ENCODE measurements at places on chromosomes 6 and 20.

- DNase-seq: no peak
Measured at GRCh38 chr20:36130390-36130789, 24.1 kb upstream of the EPB41L1 start.

GRCh38 chr6:29200767-29201662 is 30.3 kb downstream of the OR2J2 start:
- DNase-seq: no peak

- no peak for DNase-seq
Measured at GRCh38 chr20:8492173-8492572, 360.1 kb downstream of the PLCB1 start.

DNA sequence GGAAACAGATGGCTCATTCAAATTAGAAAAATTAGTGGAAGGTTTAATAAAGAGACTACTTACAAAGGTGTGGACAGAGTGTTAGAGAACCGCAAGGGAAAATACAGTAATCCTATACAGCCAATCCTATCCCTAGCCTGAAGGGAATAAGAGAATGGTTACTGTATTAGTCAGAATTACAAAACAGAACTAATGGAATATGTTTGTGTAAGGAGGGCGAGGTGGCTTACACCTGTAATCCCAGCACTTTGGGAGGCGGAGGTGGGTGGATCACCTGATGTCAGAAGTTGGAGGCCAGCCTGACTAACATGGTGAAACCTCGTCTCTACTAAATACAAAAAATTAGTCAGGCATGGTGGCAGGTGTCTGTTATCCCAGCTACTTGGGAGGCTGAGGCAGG is 16.3 kb upstream of the TRPC4AP start:
- no peak for DNase-seq

DNA sequence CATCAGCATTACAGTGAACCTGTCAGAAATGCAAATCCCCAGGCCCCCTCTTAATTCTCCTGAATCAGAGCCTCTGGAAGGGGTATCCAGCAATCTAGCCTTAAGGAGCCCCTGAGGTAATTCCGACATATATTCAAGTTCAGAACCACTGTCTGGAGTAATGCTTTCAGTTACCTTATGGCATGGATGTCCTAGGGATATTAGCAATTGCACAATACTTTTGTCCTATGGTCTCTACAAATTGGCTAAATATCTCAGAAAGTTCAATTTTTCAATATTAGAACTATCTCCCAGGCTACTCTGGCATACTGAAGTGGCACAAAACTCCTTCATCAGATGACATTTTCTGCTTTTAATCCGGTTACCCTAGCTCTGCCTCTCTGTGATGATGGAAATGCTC is 6.4 kb downstream of the NSFL1C start:
- no peak for DNase-seq

DNA sequence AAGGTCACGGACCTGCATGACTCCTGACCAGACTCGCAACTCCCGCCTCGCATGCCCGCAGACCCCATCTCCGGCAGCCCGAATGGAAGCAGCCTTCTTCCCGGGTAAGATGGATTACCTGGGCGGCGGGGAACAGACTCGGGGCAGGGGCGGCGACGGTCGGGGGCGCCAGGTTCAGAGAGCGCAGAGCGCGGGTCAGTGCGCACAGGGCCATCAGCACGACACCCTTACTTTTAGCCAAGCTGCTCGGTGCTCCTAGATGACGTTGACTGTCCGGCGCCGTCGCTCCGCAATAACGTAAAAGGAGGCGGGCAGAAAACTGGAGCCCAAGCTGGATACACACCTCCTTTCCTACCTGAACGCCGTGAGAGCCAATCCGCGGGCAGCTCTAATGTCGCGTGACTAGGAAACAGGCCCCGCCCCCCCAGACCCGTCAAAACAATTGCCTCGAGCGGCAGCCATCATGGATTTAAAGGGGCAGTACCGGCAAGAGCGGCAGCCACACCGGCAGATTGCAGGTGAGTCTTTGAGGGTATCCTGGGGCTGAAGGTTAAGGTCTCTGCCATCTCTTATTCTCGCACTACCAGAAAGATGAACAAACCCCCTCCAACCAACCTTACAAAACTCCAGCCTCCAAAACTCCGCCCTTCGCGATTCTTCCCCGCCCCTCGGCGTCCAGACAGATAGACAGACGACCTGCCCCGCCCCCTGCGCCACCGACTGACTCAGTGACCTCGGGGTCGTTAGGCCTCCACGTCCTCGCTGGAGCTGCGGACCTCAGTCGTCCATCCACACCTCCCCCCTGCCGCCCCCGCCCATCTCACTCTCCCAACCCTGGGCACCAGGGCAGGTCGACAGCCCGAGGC is at the start of the genes KLC4 and MRPL2:
KLC4 (plus strand) TSS at position 464 of the 866 bp plus-strand sequence. CDS start 1,705 bp downstream, outside the sequence.
MRPL2 (minus strand) TSS at position 267 of the 866 bp plus-strand sequence; CDS start at position 214, 53 bp downstream.
- DNase-seq: peak; percentile 100

DNA sequence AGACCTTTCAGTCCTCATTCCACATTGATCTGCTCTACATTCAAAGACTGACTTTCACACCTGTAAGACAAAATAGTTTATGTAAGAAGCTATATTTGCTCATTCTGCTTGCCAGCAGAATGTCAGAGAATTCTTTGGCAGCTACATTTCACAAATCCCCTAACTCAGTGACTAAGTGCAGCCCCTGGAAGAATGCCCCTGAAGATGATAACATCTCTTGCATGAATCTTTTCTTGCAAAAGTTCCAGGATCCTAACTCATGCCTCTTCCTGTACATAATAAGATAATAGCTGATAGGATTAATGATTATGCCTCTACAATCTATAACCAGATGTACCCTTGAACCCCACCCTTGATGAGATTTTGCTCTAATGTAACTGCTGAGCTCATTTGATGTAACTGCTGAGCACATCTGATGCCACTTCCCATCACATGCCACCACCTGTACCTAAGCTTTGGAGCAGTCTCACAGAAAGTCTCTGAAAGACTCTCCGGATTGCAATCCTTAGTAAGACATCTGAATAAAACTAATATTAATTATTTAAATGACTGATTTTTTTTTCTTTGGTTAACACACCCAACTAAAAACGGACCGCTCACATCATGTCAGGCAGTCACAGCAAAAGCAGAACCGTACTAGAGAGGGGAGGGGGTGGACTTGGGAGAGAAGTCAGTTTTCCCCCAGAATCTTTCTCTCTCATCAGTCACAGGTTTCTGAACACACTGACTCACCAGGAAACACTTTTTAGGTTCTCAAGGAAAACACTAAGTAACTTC is 684 bp upstream of the DNAH8 start:
- peak; percentile 34 for DNase-seq

DNA sequence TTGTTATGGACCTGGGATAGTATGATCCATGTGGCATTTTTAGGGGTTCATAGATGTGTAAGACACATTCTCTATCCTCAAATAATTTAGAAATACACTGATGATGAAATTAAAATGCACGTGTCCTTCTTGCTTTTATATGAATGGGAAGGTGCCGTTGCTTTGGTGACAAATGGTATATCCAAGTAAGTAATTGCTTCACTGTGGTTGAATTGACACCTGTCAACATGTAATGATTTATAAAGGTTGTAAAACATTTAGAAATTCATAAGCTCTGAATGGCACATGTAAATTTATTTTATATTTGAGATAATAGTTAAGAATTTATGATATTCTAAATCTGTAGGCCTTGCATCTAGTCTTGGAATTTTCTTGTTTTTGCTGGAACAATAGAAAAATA is 227.0 kb downstream of the PHACTR1 start:
- DNase-seq: no peak

- DNase-seq: no peak
Measured at GRCh38 chr6:106069478-106069877, 16.7 kb upstream of the PRDM1 start.
